ENCODE measurements at places on chromosomes 16 and 17. TPM values are rescaled to one million over a fixed set of nuclear protein-coding genes. Genes with fewer than 3 reads are reported as not detected.

DNA sequence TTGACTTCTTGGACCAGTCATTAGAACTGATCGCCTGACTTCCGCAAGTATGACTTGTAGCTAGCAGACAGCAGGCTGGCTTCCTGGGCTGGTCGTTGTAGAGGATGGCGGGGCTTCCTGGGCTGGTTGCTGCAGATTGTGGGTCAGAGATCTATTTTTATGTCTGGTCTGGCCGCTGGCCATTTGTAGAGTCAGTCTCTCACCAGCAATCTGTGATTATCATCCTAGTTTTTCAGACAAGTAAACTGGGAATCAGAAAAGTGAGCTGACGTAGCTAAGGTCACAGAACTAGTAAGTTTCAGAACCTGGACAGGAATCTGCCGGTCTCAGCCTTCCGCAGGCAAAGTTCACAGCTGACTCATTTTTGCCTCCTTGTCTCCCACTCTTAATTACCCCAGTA is 19.1 kb downstream of the GPR142 start:
- no peak for DNase-seq

DNA sequence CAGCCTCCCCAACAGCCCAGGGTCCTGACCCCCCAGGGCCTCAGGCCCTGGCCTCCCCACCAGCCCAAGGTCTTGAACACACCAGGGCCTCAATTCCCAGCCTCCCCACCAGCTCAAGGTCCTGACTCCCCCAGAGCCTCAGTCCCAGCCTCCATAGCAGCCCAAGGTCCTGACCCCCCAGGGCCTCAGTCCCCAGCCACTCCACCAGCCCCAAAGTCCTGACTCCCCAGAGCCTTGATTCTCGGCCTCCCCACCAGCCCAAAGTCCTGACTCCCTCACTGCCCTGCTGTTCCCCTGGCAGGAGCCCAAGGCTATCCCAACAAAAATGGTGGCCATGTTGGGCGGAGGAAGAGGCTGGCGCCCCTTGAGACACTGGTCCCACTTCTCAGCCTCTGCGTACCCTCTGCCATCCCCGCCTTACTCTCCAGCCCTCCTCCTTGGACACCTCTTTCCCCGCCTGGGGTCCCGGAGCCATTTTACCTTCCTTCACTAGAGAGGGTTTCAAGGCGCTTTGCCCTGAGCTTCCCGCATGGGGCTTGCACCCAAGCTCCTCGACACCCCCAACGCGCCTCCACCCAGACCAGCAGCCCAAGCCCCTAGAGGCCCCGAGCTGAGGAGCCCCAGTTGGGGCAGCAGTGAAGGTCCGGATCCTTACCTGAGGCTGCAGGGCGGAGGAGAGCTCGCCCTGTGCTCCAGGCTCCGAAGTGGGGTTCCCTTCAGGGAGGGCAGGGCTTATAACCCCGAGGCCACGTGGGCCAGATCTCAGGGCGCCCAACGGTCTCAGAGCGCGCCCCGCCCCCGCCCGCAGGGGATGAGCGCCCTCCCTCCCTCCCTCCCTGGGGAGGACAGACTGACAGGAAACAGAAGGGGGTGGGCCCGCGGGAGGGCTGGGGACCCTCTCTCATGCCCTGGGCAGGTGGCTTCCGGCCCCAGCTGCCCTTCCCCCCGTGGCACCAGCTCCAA is 3.5 kb upstream of the TSPOAP1 start:
- no peak for DNase-seq

DNA sequence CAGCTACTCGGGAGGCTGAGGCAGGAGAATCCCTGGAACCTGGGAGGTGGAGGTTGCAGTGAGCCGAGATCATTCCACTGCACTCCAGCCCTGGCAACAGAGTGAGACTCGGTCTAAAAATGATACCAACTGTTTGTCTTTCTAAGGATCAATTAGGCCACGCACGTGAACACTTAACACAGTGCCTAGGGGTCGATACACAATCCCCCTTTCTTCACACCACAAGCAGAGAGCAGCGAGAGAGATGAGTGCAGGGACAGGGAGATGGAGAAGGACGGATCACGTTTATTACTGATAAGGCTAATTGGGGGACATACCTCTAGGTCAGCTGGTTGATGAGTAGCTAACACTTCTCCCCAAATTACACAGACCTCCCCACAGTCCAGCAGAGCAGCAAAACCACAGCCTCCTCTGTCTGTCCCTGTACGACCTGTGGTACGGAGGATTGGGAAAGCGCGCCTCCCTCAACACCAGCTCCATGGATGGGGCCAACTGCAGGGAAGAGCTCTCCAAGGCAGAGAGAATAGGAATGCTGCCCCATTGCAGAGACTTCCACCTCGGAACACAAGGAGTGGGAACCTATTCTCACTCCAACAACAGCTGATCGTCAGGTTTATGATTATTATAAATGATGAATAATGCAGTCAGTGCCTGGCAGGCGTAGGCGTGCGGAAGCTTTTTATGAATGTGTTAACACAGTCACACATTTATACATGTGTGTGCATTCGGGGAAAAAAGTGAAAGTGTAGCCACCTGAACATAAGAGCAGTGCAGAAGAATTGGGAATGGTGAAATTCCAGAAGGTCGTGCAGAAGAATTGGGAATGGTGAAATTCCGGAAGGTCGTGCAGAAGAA is 155.1 kb downstream of the C16orf95 start:
- DNase-seq: no peak

GRCh38 chr17:14067347-14067746 is 2.0 kb upstream of the COX10 start:
- DNase-seq: no peak

GRCh38 chr16:22971346-22971924 is 157.5 kb downstream of the HS3ST2 start:
- no peak for DNase-seq

TM4SF5 gene
- not detected for total RNA-seq

Data from PC-9 (cell line).